ENCODE measurements at places on chromosomes 13 and 19.

- no peak for DNase-seq
Measured at GRCh38 chr19:32819419-32820400, 49.9 kb downstream of the SLC7A9 start.

DNA sequence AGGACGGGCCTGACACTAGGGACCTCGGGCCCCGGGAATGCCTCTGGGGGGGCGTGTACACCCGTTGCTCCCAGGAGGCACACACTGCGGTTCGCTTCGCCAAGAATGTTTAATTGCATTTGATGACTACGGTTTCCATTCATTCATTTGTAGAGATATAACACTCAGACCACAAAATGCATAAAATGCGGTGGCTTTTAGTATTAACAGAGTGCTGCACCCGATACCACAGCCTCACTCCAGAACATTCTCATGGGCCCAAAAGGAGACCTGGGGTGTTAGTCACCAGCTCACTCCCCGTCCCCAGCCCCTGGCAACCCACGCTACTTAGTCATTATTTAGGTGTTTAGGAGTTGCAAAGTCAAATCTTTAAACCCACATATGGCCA, 21.8 kb downstream of the HCN2 start:
- DNase-seq: peak; percentile 71

- no peak for DNase-seq
Measured at GRCh38 chr13:69296130-69296529, 811.5 kb upstream of the ATXN8OS start.

- no peak for DNase-seq
Measured at GRCh38 chr13:49571299-49572240, 13.8 kb downstream of the RCBTB1 start.

Measured in CD8-positive, alpha-beta T cell (primary cell).